ENCODE measurements at places on chromosomes 16 and 17. TPM values are rescaled to one million over a fixed set of nuclear protein-coding genes. Genes with fewer than 3 reads are reported as not detected.

- DNase-seq, result no peak
These were observed 307.1 kb downstream of the SNX29 start for GRCh38 chr16:12283596-12283995.

GRCh38 chr16:86029131-86029741 is 130.3 kb downstream of the IRF8 start:
- no peak for DNase-seq

The RDM1 gene
- not detected for total RNA-seq

The KRT25 gene
- total RNA-seq, result not detected

GRCh38 chr17:70172449-70172848 is 3.1 kb downstream of the KCNJ2 start:
- DNase-seq, result no peak

DNA sequence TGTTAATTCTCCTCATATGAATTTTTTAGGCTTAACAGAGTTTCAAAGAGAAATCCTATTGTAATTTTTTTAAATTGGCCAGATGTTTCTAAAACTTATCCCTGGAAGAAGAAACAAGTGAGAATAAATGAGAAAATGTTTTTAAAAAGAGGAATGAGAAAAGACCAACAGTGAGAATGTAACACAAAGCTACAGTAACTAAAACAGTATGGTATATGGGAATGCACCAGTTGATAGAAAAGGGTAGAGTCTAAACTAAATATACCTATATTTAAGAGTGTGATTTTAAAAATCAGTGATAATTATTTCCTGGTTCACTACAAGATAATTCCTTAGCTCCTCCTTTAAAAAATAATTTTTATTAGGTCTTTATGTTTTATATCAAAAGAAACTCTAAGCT is 127.9 kb downstream of the CCDC182 start:
- no peak for DNase-seq

GRCh38 chr17:74785981-74786360 is 9.8 kb upstream of the NAT9 start:
- DNase-seq, result no peak

DNA sequence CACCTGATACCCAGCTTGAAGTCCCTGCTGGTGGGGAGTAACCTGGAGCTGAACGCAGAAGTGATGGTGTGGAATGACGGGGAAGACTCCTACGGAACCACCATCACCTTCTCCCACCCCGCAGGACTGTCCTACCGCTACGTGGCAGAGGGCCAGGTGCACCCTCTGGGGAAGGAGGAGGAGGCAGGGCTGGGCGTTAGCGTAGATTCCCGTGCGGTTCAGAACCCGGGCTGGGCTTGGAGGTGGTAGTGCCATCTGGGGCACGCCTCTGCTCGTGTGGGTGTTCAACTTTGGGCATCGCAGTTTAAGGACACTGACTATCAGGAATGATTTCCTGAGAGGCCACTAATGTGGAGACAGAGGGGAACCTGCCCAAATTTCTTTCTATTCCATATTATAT is 18.3 kb downstream of the ITGAX start:
- DNase-seq, result no peak

DNA sequence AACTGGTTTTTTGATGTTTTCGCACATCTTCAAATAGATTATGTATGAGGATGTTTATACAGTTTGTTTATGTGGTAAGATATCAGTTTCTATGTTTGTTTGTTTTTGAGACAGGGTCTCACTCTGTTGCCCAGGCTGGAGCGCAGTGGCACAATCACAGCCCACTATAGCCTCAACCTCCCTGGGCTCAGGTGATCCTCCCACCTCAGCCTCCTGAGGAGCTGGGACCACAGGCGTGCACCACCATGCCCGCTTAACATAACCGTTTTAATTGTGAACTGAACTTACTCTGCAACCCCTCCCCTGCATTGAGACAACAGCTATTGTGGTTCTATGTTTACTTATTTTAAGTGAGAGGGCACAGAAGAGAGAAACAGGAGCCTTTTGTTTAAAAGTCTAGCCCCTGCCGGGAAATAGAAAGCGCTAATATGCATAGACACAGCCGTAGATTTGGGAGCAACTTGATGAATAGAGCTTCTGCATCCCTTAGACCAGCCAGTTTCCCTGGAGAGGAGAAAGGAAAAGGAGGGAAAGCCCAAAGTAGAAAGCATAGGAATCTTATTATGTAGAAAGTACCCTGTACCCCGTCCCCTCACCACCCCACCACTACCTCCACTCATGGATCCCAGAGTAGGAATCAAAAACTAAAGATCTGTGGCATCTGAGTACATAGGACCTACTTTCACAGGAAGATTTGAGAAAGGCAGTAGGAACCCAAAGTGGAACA is 19.6 kb upstream of the APPBP2 start:
- DNase-seq, result no peak

DNA sequence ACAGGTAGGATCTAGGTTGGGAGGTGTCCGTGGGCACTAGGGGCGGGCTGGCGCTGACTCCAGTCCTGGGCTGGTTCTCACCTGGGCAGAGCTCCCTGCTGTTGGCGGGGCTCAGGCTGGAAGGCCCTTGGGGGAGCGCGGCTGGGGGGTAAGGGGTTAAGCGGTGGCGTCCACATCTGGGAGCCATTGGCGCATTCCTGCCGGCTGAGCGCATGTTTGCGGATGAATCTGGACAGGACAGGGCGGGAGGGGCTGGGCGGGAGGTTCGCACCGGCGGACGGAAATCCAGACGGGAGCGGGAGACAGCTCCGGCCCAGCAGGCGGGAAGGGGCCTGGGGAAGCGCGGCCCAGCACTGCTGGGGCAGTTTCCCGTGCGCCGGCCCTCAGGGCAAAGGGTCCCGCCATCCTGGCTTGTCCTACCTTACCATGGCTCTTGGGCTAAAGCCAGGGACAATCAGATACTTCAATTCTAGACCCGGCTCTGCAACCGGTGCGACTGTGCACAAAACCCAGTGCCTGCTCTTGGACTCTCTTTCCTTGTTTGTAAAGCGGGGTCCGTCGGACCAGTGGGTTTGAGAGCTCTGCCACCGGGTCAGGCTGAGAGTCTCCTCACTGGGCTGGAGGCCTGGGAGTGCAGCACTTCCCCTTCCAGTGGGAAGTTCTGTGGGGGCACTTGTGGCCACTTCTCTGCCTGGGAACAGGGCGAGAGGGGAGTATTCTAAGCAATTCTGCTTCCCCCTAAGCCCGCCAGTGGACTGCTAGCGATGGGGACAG is 7.8 kb downstream of the RARA start:
- no peak for DNase-seq

- DNase-seq, result no peak
These were observed 16.5 kb upstream of the NF1 start for GRCh38 chr17:31078290-31078689.

GRCh38 chr17:78532922-78533640 is 44.1 kb downstream of the DNAH17 start:
- no peak for DNase-seq

The KCNJ18 gene
- total RNA-seq, result not detected

DNA sequence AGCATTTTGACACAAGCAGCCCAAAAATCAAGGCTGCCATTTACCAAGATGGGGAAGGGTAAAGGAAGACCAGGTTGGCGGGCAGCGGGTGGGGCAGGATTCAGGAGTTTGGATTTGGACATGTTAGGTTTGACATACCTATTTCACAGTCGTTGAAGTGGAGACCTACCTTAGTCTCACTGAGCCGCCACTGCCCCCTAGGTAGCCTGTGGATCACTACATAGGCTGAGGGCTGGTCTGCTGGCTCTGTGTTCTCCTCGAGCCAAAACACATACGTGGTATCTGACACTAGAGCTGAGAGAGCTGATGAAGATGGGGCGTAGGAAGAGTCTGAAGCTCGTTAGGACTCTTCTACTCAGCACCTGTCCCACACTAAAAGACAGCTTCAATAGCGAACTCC is 115.1 kb downstream of the HIC1 start:
- no peak for DNase-seq

DNA sequence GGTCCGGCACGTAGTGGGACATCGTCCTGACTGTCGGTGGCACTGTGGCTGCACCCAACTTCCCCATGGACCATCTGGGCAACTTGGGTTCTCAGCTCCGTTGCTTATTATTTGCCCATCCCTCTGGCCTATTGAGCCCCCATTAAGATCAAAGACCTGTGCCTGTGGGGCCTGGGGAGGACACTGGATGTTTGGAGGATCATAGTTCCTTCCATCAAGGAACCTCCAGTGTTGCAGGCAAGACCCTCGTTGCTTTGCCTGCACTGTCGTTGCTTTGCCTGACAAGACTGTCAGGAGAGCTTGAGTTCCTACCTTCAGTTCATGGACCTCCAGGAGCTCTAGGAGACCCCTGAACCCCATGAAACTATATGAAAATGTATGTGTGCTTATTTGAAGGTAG is 127.2 kb downstream of the CCDC144A start:
- no peak for DNase-seq

GRCh38 chr17:58279736-58280479 is 827 bp downstream of the MPO start:
- DNase-seq, result no peak

The ABCA9 gene
- total RNA-seq, result not detected

The BORCS6 gene
- total RNA-seq, result 8.3 TPM

DNA sequence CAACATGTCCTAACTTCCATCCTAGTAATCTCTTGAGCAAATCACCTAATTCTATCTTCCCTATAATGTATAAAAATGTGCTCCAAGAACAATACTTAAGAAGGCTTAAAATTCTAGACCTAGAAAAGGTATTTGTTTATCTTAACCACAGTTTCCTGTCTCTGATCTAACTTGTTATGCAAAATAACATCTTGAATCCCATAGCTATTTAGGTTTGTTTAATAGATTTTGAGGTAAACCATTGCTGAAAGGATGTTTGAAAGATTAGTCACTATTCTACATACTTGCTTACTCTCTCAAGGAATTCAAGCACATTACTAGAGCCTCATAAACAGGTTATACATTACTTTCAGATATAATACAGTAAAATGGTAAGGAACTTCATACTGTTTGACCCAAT is 13.0 kb downstream of the CA10 start:
- DNase-seq, result no peak

GRCh38 chr17:27518048-27518447 is 61.8 kb downstream of the KSR1 start:
- DNase-seq, result no peak

- DNase-seq, result no peak
These were observed 201.1 kb upstream of the CDH13 start for GRCh38 chr16:82425661-82426060.

The DUS1L gene
- 130 TPM for total RNA-seq

DNA sequence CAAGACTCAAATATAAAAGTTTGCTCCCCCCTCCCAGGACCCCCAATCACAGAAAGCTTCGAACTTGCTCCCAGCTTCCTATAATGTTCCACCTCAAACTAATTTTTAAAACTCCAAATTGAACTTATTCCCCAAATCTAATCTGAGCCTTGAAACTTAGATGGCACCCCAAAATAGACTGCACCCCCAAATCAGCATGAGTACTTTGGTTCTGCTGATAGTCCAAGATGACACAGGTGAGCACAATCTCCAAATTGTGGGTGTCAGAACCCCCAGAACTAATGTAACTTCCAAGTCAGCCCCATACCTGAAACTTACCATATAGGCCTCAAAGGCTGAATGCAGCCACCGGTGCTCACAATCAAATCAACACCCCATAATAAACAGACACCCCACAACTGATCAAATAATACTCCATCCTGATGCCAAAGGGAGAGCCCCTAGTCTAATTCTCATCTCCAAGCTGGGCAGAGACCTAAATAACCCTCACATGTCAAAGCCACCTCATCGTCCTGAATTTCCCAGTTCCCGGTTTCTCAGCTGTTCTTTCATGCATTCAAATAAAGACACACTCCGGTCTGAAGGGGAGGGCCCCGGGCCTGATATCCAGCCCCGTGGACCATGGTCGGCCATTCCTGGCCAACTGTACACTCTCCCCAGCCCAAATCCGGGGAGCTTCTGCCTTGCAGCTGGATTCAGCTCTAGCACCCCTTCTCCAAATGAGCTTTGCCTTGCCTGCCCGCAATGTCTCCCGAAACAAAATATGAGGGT is 1.8 kb upstream of the BCL6B start:
- DNase-seq, result no peak

DNA sequence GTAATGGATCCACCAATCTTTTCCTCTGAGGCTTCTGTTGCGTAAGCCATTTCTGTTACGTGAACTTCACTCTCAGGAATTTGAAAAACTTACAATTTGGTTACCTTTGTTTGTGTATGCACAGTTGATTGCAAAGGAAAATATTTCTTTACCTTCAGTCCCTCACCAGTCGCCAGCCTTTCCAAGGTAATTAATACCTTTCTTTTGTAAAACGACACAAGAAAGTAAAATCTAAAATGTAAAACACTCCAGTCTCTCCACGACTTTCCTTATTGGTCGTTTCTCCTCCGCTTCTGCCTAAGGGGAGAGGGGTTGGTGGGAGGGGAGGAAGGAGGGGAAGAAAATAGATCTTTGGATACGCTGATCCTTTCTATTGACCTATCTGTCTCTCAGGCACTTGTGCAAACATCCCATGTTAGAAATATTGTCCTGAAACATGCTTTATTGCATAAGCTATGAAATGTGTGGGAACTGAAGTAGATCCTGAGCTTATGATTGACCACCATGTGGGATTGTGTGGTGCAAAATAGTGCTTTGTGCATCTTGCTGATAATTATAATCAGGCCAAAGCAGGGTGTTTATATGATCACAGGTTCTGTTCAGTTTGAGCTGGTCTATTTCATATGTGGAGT is 32.4 kb upstream of the EFCAB13 start:
- no peak for DNase-seq

DNA sequence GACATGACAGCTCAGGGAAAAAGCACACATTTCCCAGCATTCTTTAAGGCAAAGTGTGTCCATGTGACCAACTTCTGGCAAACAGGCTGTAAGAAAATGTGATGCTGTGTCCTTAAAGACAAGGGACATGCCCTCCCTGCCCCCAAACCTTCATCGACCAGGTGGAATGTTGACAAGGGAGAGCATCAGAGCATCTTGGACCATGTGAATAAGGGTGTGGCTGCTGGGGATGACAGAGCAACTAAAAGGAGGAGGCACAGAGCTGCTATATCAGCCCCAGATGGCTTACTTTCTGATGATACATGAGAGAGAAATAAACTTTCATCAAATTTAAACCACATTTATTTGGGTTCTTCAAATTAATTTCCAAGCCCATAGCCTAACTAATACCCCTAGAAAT is 2.2 kb upstream of the ZNF23 start:
- DNase-seq, result no peak

DNA sequence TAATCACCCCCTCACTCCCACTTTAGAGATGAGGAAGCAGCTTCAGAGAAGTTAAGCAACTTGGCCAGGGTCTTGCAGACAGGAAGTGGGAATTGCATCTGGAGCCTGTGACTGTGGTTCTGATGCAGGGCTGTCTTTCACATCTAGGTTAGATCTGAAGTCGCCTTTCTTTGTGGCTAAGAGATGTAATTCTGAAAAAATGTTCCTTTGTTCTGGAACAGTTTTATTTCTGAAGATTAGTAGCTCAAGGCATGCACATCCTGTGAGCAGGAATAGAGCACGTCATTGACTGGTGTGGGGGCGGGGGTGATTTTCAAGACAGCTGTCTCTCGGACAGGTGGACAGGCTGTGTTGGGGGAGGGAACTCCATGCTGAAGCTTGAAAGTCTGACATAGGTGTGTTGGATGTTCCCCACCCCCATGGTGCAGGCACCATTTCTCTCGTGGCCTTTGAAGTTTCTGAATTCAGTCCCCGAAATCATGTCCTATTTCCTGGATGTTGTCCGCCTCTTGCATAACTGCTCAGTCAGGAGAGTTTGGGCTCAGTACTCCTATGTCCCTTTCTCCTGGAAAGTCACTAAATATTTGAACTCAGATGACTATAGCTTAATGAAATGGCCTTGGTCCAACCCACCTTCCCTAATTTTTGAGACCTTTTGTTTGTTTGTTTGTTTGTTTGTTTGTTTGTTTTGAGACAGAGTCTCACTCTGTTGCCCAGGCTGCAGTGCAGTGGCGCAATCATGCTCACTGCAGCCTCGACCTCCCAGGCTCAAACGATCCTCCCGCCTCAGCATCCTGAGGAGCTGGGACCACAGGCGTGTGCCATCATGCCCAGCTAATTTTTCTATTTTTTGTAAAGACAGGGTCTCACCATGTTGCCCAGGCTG is 21.0 kb upstream of the HERPUD1 start:
- DNase-seq, result no peak
